ENCODE measurements at places on chromosomes 2 and 18.

DNA sequence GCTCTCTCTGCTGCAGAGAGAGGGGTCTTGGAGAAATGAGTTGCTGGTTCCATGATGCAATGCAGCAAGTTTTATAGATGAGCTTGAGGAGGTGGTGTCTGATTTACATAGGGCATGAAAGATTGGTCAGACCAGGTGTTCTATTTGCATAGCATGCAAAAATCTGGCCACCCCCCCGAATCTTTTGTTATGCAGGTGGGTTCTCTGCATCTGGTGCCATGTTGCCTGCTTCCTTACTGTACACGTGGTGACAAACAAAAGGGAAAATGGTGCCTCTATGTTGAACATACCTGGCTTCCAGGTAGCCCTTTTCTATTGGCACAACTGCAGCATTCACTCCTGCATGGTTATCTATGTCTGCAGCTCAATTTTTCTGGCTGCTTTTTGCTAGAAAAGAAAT, 169.4 kb downstream of the GALNT1 start:
- no peak for DNase-seq

DNA sequence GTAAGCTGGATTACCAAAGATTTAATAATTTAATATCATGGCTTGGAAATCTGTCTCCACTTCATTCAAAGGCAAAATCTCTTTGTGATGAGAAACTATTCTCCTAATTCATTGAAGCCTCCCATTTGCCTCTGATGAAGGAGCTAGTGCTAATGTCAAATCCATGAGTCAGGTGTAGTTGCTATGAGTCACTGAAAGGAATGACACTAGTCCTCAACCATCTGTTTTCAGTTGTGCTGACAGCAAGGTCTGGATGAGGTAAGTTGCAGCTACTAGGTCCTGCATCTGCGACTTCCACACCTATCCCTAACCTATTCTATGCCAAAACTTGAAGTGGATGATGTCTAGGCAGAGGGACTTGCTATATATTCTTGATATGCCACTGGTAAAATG, 324.0 kb upstream of the UBE2E3 start:
- no peak for DNase-seq

GRCh38 chr2:123808243-123808642, 216.8 kb upstream of the CNTNAP5 start:
- DNase-seq, result no peak

DNA sequence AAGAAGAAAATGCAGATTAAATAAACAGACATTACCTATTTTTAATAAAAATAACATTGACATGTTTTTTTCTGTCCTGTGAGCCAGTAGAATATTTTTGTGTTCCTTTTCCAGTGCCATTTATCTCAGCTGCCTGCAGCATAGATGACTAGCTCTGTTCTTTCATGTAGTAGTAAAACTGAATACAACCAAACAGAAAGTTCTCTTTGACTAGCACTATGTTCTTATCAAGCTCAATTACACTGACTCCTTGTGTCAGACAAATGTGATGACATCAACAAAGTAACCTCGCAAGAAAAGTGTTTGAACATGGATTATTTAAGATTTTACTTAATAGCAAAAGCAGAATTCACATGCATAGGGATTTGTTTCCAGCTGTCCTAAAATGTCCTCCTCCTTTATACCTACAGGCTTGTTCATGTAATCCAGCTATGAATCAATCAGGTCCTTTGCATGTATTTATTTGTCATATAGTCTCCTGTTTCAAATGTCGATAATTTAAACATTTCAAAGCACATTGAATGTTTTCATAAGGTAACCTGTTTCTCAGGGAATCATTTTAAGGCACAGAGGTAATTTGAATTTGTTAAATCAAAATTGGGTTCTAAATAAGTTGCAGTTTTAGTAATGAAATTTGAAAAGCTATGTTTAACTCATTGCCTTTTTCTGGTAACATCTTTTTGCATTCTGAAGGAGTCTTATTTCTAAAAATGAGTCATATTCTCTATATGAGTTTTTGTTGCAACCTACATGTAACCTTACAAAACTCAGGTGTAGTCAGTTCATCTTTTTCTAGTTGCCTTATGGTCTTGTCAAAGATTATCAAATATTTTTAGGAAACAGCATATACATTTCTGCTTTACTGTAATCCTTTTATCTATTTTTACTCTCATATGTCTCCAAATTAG, 215.3 kb upstream of the GULP1 start:
- DNase-seq, result no peak

DNA sequence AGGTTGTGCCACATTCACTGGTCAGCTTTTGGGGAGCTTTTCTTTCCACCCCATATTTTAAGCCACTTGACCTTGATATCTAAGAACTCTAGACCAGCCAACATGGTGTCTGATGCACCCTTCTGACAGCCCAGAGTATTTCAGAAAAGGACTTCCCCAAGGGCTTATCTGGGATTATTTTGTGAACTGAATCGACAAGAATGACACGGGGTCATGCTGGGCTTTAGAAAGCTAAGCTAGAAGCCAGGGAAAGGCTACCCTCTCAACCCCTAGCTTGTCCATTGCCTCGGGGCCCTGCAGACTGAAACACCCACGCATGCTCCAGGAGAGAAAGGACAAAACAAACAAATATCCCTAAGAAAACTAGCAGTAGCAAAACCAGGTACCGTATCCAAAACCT, 16.0 kb downstream of the SLC4A5 start:
- DNase-seq, result no peak

GRCh38 chr2:149129433-149129832, 90.9 kb downstream of the LYPD6B start:
- DNase-seq, result no peak

GRCh38 chr18:58180172-58180571, 136.1 kb downstream of the NEDD4L start:
- no peak for DNase-seq

- peak; percentile 20 for DNase-seq
Observed at GRCh38 chr2:75627902-75628504, 18.6 kb upstream of the MRPL19 start.

DNA sequence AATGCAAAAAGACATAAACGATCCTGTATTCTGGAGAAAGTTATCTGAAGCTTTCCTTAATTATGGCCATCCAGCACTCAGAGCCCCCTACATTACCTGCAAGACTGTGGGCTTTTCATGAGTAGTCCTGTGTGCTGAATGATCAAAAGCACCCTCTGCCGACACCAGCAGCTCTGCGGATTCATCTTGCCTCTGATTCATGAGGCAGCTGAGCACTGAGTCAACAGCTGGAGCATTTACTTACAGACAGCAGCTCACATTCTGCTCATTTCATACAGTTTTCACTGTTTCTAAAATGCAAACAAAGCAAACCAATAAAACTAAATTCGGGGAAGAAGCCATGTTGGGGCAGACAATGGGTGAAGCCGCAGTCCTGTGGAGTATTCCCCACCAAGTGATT, 886.5 kb downstream of the CNTNAP5 start:
- DNase-seq, result no peak

DNA sequence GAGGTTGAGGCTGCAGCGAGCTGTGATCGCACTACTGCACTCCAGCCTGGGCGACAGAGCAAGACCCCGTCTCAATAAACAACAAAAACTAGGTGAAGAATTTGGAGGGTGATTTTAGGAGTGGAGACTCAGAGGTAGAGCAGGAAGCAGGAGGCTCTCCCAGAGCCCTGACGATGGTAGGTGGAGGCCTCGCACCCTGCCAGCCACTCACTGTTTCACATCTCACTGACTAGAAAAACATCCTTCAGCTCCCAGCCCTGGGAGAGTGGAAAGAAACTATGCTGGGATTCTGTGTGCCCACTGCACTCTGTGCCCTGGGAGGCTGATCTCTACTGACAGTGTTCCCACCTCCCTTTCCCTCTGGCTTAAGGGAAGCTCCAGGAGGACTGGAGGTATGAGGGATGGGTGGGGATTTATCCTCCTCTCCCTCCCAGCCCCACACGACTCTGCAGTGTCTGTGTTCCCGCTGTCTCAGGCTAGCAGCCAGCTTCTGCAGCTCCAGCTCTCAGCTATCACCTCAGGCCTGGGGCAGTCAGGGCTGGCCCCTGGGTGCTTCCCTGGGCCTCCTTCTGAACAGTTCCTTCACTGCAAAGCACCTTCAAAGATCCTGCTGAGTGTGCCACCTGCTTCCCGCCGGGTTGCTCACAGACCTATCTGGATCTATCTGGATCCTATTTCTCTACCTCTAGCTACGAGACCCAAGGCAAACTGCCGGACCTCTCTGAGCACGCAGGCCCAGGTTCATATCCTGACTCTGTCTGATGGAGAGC, 9.6 kb downstream of the CIB4 start:
- DNase-seq, result no peak

DNA sequence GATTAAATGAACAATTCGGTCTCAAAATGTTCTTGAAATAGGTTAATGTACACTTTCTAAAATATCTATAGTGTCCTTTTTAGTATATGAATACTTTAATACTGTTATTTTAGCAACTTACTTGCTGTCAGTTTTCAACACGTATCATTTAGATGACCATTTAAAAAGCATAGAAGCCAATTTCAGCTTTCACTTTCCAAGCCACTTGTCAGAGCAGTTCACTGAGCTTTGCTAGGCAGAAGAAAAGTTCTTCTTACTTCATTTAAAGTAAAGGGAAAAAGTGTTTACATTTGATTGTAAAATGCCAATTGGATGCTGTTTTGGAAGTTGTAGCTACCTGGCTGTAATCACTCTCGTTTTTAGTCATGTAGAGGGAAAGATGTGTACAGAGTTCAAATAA, 126.0 kb downstream of the KCNH7 start:
- DNase-seq, result no peak

DNA sequence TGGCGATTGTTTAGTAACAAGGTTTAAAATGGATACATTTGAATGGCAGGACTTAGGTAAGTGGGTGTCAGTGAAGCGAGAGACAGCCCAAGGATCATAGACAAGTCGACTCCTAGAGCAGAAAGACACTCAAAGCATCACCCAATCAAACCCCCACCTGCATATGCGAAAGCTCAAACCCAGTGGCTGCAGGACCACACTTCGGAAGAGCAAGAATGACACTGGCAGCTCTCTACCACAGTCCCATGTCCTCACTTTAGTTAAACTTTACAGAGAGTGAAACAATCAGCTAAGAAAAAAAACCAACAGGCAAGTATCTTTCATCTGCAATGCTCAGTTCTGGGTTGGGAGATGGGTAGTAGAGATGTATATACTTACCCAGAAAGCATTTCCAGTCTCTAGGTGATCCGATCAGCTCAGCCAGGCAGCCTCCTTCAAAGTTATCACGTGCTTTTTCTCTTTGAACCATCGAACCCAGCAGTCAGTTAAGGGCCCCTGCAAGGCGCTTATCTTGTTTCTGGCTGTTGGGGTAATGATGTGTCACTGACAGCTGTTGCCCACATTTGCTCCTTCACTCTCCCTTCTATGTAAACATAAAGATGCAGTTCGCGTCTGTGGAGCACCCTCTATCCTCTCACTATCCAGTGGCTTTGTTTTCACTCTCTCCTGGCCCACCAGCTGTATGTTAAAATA, 357.5 kb upstream of the ID2 start:
- DNase-seq, result no peak

DNA sequence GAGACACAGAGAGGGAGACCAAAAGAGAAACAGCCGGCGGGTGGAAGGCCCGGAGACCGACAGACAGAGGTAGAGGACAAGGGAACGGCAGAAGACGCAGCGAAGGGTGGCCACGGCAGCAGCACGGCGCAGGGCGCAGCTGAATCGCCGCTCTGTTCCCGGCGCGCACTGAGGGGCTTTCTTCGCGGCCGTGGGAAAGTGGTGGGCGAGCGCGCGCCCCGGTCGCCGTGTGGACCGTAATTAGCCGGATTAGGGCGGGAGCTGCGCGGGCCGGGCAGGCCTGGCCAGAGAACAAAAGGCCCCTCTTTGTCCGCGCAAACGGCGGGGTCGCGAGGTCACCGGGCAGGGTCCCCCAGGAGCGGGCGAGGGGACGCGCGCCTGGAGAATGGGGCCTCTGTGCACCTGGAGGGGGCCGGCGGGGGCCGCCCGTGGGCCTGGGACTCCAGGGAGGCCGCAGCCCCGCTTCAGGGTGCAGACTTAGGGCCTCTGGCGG, 158.3 kb downstream of the ZFP36L2 start:
- DNase-seq, result no peak

GRCh38 chr2:628651-629050, 48.6 kb downstream of the TMEM18 start:
- DNase-seq, result no peak

- no peak for DNase-seq
Observed at GRCh38 chr18:10061566-10062140, 147.8 kb downstream of the VAPA start.

DNA sequence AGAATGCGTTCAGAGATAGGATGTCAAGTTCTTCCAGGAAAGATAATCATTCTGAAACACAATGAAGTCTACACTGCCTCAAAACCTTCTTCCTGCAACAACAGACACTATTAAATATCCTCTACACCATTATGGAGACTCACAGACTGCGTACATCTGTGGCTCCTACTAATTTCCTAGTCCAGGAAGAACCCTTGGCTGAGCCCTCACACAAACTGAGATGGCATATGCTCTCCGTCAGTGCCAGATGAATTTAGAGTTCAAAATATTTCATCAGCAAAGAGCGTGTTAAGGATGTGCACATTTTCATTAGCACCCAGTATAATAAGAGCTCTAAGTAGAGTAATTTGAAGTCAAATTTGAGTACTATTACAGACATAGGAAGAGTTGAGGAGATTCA, 117.2 kb downstream of the TCF4 start:
- DNase-seq, result no peak

GRCh38 chr2:217671871-217672270, 330.9 kb downstream of the TNS1 start:
- no peak for DNase-seq

DNA sequence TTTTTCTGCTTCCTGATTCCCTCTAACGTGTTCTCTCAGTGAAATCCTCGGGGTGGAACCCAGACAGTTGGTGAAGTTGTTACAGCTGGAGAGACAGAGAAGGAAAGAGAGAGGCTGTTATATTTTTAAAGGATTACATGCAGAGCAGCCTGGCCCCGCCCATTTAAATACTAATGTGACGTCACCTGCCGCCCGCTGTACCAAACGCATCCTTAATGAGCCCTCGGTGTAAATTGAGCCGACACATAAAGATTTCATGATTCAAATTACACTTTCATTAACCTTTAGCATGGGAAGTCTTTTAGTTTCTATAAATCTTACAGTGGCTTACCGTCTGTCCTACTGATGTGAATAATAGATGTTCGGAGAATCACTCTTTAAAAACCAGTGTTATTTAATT, 164.0 kb upstream of the SIX3 start:
- DNase-seq, result no peak

DNA sequence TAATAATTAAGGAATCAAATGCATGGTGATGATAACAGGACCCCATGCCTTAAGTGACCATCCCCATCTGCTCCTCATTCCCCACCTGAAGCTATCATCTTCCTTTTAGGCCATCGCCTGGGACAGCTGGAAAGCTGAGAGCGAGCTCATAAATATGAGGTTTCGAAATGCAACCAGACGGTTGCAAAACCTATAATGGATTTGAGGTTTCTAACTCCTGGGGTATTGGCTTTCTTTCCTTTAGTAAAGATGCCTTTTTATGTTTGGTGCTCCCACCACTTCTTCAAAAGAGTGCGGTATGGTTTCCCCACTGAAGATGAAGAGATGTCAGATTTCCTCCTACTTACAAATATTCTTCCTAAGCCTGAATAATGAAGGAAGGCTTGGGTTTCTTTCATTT, 1589.5 kb upstream of the PIK3C3 start:
- DNase-seq, result no peak
